ENCODE measurements at places on chromosomes 1 and 21. TPM values are rescaled to one million over a fixed set of nuclear protein-coding genes. Genes with fewer than 3 reads are reported as not detected.

Gene CNKSR1
- total RNA-seq = 5.0 TPM

Gene RTCA
- 81.9 TPM for total RNA-seq

Gene KCNJ10
- total RNA-seq = 0.65 TPM

Gene URB1
- 15.4 TPM for total RNA-seq

Gene SLC35D1
- 19.6 TPM for total RNA-seq

GRCh38 chr1:85289848-85290335 lies 13.5 kb upstream of the BCL10 start:
- peaks cover 19% of the 10 kb centered on the region for H3K4me1 ChIP-seq
- peaks cover 43% of the 10 kb centered on the region for H3K27me3 ChIP-seq
- no peak for DNase-seq
- no peak overlapping the region for H3K27ac ChIP-seq
- H3K36me3 ChIP-seq = no peaks in the 10 kb centered on the region

DNA sequence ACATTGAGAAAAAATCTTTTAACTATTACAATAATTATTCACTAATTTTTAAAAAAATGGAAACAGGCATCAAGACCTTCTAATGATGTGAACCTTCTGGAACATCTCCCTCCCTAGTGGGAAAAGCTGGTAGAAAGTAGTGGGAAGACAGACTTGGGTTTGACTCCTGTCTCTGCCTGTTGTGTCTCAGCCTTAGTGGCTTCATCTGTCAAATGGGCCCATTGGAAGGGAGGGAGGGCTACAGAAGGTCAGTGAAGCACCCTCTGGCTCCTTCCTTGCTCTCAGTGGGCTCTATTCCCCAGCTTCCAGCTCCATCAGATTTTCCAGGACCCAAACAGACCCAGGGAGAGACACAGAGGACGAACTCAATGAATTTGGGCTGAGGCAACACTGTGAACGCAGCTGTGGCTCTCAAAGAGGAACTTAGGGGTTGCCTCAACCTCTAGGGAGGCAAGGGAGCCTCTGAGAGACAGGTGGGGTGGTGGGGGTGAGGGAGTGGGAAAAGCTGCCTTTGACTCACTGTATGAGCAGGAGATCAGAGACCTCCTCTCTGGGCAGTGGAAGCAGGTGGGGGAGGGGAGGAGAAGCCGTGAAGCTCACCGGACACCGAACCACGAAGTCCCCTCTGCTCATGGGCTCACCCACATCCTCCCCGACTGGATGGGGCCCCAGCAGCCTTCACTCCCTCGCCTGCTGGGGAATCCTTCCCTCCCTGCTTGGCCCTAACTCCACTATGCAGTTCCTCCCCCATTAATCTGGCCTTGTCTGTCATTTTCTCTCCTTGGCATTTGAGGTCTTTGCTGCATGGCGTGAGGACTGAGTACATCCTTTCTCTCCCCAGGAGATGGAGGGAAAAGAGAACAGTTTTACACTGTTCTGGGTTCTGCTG lies 4.5 kb downstream of the CNR2 start:
- H3K27ac ChIP-seq = no peak overlapping the region
- peaks cover 95% of the 10 kb centered on the region for H3K4me1 ChIP-seq
- H3K36me3 ChIP-seq = no peaks in the 10 kb centered on the region
- H3K27me3 ChIP-seq = peaks cover under 1% of the 10 kb centered on the region

DNA sequence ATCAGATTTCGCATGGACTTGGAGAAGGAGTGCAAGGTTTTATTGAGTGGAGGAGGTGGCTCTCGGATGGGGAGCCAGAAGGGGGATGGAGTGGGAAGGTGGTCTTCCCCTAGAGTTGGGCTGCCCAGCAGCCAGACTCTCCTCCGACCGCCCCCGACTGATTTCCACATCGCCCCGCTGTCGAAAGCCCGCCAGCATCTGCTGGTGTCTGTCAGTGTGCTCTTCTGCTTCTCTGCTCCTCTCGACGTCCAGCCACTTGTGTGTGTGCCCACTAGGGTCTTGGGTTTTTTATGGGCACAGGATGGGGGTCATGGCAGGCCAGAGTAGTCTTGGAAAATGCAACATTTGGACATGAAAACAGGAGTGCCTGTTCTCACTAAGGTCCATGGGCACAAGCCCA lies 40.1 kb downstream of the EVA1C start:
- H3K27me3 ChIP-seq = no peaks in the 10 kb centered on the region
- H3K27ac ChIP-seq = no peak overlapping the region
- no peaks in the 10 kb centered on the region for H3K36me3 ChIP-seq
- H3K4me1 ChIP-seq = no peaks in the 10 kb centered on the region
- no peak for DNase-seq

GRCh38 chr1:56056438-56057287 lies 522.7 kb downstream of the PLPP3 start:
- DNase-seq = no peak
- H3K4me3 ChIP-seq = no peak overlapping the region
- no peak overlapping the region for H3K27ac ChIP-seq
- no peaks in the 10 kb centered on the region for H3K4me1 ChIP-seq

DNA sequence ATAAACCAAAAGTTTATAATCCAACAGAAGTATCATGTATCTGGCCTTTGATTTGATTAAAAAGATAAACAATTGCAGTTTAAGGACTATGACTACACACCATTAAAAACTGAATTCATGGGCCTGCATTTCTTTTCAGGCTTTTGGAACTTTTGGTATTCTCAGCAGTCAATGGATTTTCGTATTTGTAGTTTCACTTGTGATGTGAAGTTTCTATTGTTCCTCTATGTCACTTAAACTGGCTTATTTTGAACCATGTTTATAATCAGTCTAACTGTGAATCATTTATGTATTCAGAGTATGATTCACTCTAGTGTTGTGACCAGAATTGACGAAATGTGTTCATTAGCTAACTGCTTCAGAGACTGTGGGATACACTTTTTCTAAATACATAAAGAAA lies 132.9 kb downstream of the COQ8A start:
- no peaks in the 10 kb centered on the region for H3K36me3 ChIP-seq
- no peak for DNase-seq
- H3K4me1 ChIP-seq = peaks cover 6% of the 10 kb centered on the region
- H3K27me3 ChIP-seq = peaks cover 13% of the 10 kb centered on the region
- no peak overlapping the region for H3K27ac ChIP-seq

GRCh38 chr21:23356905-23357304 lies 2250.4 kb downstream of the MRPL39 start:
- no peak overlapping the region for H3K27ac ChIP-seq
- DNase-seq = no peak
- no peak overlapping the region for H3K4me3 ChIP-seq
- no peaks in the 10 kb centered on the region for H3K36me3 ChIP-seq
- H3K27me3 ChIP-seq = no peaks in the 10 kb centered on the region

Measured in activated T-cell treated with anti-CD3 and anti-CD28 coated beads, Interleukin-2, amount 50 U/mL, for 72 hours (primary cell).